ENCODE measurements at places on chromosomes 4 and X.

- no peak for DNase-seq
Observed at GRCh38 chr4:87622303-87622702, 14.0 kb downstream of the DSPP start.

GRCh38 chr4:157818946-157819692 lies 353.7 kb downstream of the GASK1B start:
- DNase-seq, result no peak

DNA sequence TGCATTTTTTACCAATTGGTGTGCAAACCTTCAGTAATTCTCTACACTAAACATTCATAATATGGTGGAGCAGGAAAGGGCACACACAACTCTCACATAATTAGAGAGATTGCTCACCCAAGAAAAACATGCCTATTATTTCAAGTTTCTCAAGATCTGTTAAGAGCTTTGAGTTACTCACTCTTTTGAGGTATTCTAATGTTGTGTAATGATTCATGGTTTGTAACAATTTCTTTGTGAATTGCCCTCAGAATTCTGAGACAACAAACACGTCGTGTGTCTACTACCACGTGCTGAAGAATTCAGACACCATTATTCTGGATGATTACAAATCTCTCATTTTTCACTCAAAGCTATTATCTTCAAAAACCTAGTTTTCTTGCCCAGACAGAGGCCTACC lies 82.8 kb downstream of the PDGFC start:
- peak; percentile 94 for DNase-seq

DNA sequence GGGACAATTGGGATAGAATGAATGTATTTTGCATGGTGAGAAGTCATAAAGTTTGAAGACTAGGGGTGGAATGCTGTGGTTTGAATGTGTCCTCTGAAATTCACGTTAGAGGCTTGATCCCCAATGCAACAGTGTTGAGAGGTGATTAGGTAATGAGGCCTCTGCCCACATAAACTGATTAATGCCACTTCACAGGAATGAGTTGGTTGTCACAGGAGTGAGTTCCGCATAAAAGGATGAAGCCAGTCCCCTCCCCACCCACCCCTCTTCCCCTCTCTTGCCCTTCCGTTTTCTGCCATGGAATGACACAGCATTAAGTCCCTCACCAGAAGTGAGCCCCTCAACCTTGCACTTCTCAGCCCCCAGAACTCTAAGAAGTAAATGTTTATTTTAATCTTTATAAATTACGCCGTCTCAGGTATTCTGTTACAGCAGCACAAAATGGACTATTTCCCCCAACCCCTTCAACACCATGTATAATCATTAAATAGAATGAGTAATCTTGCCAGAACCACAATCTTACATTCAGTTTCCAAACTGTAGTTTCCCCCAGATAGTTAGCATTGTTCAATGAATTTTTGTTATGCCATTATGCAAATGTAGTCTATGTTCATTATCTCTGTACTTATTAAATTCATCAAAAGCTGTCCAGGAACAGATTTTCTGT lies 5.5 kb upstream of the MMAA start:
- no peak for DNase-seq

GRCh38 chr4:72302981-72303704 lies 265.9 kb downstream of the ADAMTS3 start:
- DNase-seq, result peak; percentile 65

DNA sequence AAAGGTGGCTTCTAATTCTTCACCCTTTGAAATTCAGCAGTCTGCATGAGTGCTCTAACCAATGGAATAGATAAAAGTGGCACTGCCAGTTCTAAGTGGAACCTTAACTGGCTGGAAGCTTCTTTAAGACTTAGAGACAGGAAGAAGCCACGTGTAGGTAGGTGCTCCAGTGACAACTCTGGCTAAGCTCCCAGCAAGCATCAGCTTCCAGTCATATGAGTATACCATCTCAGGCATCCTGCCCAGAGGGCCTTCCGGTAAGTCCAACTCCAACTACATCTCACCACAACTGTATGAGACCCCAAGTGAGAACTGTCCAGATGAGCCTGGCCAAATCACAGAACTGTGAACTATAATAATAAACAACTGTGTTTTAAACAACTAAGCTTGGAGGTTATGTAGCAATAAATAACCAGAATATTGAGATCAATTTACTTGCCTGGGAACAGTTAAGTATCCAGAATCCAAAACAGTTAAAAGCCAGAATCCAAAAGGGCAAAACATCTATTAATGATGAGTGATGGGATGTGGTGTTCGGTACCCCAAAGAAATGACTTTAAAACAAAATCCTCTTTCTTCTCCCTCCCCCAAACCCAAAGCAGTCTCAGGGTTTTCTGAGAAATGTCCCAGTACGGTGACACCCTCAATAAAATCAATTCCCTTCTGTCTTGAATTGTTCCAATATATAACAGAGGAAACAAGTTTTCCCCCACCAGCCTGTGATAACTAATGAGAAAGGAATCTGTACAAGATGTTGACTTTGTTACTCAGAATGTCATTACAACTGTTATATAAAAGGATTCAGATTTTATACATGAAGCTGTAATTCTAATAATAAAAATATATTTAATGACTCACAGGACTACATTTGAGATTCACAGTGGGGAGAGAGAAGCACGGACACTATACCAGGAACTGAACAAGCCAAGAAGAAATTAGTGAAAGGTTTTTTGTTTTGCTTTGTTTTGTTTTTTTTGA lies 4.2 kb downstream of the TSPAN5 start:
- peak; percentile 95 for DNase-seq

- no peak for DNase-seq
Observed at GRCh38 chr4:154234576-154234975, 257.0 kb downstream of the DCHS2 start.

GRCh38 chr4:127748957-127749356 lies 18.8 kb downstream of the SLC25A31 start:
- DNase-seq, result no peak

GRCh38 chr4:120622601-120623000 lies 299.9 kb downstream of the PRDM5 start:
- DNase-seq, result no peak

- no peak for DNase-seq
Observed at GRCh38 chr4:189313064-189313463, 627.6 kb upstream of the FRG1 start.

DNA sequence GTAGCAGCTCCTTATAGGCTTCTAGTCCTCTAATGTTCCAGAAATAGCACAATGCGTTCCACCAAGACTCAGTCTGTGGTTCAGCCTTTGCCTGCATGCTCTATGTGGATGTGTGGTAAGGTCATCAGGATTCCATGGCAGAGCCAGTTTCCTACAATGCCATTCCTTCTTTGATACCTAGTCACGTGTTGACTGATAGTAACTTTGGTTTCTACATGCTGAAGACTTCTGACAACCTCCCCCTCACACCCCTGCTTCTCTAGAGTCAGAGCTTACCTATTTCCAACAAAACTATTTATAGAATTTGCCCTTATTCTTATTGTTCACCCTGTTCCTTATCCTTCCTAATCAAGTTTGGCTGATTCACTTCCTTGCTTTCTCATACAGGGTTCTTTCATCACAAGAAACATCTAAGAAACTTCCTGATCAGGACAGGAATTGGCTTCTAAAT lies 81.1 kb downstream of the CT47B1 start:
- peak; percentile 61 for DNase-seq

DNA sequence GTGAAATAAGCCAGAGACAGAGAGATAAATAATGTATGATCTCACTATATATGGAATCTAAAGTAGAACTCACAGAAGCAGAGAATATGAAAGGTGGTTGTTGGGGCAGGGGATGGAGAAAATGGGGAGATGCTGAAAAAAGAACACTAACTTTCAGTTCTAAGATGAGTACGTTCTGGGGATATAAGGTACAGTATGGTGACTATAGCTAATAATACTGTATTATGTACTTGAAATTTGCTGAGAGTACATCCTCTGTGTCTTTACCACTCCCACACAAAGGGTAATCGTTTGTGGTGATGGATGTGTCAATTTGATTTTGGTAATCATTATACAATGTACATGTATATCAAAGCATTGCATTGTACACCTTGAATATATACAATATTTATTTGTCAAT lies 6.6 kb downstream of the FBXL5 start:
- DNase-seq, result no peak

- peak; percentile 12 for DNase-seq
Observed at GRCh38 chr4:174522183-174523024, at the start of gene HPGD. HPGD (minus strand) TSS chr4:174522488; CDS start chr4:174522451, 37 bp downstream.

- DNase-seq, result no peak
Observed at GRCh38 chr4:146190456-146190855, 14.9 kb downstream of the LSM6 start.

DNA sequence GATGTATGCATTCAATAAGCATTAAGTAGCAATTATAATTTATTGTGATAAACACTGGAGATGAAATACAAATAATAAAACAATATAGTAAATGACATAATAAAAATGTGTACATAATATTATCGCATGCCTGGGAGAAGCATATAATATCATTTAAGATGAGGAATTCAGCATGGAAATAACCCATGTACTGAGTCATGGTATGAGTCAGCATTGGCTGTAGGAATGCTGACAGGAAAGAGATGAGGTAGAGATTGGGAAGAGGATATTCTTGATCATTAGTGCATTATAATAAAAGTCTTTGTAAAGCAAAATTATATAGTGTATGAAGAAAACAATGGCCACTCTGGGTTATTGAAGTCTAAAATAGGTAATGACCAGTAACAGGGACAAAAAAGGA lies 82.8 kb downstream of the MAGEB10 start:
- peak; percentile 43 for DNase-seq

- DNase-seq, result peak; percentile 66
Observed at GRCh38 chr4:71186566-71187403, 152.0 kb upstream of the SLC4A4 start.

GRCh38 chr4:53925050-53925605 lies 139.3 kb downstream of the CHIC2 start:
- no peak for DNase-seq

DNA sequence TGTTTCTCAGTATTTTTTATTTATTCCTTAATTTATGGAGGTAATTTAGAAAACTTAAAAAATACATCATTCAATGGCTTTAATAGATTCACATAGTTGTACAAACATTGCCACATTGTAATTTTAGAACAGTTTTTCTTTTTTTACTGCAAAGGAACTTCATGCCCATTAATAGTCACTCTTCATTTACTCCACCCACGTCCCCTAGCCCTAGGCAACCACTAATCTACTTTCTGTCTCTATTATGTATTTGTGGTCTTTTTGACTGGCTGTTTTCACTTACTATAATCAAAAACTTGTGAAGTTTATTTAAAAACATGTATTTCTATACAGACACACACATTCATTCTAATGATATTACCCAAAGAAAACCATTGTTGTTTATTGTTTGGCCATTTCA lies 664.8 kb downstream of the GRID2 start:
- no peak for DNase-seq

DNA sequence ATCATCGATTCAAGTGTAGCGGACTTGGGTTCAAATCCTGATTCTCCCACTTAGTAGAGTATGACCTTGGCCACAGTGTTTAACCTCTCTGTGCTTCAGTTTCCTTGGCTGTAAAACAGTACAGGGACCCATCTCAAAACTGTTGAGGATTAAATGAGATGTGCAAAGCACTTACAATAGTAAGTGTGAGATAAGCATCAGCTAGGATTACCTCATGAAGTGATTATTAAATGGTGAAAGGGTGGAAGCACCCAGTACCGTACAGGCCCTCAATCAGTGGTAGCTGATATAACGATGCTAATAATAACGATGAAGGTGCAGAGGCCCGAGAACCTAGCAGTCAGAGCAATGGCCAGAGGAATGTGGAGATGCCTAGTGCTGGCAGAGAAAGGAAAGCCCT lies 45.1 kb downstream of the PRPS1 start:
- DNase-seq, result no peak

- DNase-seq, result no peak
Observed at GRCh38 chrX:1072637-1073377, 139.6 kb downstream of the CRLF2 start.

- DNase-seq, result peak; percentile 22
Observed at GRCh38 chrX:23737413-23737812, 5.7 kb downstream of the ACOT9 start.

GRCh38 chrX:132467026-132467425 lies 21.8 kb downstream of the MBNL3 start:
- peak; percentile 63 for DNase-seq

- DNase-seq, result no peak
Observed at GRCh38 chrX:130084631-130085237, 25.6 kb downstream of the ELF4 start.

- no peak for DNase-seq
Observed at GRCh38 chrX:24657671-24658386, 10.7 kb upstream of the PCYT1B start.

DNA sequence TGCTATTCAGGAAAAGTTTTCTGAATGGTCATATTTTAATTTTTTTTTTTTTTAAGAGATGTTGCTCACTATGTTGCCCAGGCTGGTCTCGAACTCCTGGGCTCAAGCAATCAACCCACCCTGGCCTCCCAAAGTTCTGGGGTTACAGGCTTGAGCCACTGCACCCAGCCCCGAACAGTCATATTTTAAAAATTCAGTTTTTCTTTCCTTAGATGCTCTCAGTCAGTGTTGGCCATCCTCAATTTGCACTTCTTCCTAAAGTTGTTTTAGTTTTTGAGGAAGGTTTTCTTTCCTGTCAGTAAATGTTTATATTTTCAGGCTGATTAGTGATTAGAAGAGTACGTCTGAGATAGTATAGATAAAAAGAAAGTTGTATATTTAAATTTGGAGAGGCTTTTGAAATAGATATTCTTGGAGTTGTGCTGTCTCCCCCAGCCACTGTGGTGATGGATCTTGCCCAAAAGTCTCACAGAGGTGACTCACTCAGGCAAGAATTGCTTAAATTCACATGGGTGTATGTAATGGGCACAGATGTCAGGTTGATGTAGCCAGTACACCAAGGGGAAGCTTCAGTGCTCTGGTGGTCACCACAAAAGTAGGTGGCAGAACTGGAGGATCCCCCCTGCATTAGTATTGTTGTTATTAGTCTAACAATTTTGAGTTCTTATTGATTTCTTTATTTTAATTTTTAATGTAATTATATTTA lies 72.2 kb upstream of the ELOVL6 start:
- peak; percentile 33 for DNase-seq

- DNase-seq, result no peak
Observed at GRCh38 chrX:107213477-107213876, 7.1 kb downstream of the DNAAF6 start.

GRCh38 chrX:97685753-97686152 lies 802.0 kb downstream of the RPA4 start:
- peak; percentile 46 for DNase-seq

GRCh38 chr4:188399834-188400233 lies 260.6 kb downstream of the TRIML1 start:
- DNase-seq, result no peak

DNA sequence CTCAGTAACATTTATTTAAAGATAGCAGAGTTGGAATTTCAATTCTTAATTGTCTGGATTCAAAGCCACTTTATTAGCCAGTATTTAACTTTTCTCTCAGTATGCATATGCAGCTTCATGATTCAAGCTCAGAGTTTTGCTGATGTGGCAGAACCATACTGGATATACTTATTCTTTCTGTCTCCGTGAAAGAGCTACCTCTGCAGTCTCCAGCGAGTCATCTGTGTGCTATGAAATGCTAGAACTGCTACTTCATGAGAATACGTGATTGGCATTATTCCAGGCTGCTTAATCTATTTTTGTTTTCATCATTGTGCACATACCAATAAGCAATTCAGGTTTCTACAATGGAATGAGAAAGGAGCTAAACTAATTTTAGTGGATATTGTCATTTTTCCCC lies 743.7 kb downstream of the C4orf33 start:
- peak; percentile 4 for DNase-seq

Data from cardiac fibroblast (primary cell).